T-helper 2 cell (primary cell): ENCODE measurements at places on chromosomes 7 and 10.

DNA sequence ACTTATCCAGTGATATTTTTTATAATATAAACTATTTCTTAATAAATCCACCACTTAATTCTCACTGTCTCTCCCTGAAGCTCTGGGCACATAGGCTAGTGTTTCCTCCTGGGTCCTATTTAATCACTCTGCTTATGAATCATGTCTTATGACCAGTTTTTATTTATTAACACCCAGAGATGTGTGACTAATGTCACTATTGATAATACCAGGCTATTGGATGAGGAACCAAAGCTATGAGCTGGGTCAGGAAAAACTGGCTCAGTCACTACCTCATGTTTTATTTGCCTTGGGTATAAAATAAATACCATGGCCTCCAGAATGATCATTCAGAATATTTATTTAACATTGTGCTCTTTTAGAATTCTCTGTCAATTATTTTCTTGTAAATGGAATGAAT is 5.2 kb downstream of the SEMA3E start:
- DNase-seq: no peak

DNA sequence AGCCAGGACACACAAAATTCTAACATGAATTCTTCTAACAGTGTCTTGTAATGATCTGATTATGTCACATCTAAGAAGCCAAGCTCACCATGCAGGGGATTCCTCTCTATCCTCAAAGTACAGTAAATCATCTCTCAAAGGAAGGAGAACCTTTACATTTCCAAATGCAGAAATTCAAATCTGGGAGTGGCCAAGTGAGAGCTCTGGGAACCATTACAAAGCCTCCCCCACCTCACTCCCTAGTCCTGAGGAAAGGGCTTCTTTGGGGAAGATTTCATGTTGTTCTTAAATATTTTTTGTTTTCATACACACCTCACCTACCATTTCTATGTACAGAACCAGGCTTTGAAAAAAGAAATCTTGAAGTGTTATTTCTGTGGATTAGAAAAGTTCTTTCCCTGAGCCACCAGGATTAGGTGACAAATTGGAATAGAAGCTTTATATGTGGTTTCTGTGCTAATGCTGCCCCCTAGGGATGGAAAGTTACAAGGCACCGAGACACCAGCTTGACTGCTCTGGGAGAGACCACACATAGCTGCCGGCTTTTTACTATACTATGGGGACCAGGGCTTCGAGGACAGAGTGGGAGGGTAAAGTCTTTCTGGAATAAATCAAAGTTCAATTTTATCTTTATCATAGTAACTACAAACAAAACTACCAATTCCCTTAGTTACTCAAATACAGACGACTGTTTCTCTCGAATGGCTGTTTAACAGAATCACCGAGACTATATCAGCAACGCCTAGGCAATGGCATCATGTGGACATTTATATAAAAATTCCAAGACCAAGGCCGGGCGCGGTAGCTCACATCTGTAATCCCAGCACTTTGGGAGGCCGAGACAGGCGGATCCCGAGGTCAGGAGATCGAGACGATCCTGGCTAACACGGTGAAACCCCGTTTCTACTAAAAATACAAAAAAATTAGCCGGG is 116.1 kb downstream of the RNF216 start:
- peak; percentile 42 for DNase-seq

- no peak for DNase-seq
Observed at GRCh38 chr10:18860186-18860585, 188.4 kb upstream of the MALRD1 start.

GRCh38 chr10:35347121-35347562 is 10.8 kb downstream of the CCNY start:
- no peak for DNase-seq

- DNase-seq: no peak
Observed at GRCh38 chr10:90032519-90032918, 331.1 kb downstream of the KIF20B start.

- DNase-seq: no peak
Observed at GRCh38 chr7:118777308-118777707, 552.8 kb downstream of the ANKRD7 start.

DNA sequence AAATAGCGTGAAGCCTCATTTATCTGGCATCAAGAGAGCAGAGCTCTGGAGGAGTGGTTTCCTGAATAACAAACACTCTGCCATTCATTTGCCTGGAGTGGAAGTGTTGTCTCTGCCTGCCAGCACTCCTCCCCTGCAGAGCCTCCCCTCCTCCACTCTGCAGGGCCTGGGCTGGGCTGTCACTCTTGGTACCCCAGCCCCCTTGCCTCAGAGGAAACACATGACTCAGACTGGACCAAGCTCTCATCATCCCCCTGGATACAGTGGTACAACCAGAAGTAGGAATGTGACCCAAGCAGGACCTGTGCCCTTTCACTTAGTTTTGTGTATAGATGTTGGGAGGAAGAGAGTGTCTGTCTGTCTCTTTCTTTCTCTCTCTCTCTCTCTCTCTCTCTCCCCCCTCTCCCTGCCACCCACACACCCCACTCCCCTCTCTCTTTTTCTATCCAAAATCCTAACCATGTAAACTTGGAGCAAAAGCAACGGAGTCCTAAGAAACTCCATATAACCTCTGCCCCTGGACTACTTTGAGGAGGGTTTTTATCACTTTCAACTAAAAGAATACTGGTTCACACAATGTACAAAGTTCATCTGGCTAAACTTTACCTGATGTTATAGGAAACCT is 43.9 kb downstream of the DOCK4 start:
- DNase-seq: no peak

- no peak for DNase-seq
Observed at GRCh38 chr7:114832906-114833595, 88.8 kb upstream of the MDFIC start.

- DNase-seq: no peak
Observed at GRCh38 chr7:104767826-104768536, 246.0 kb upstream of the KMT2E start.
